ENCODE measurements at places on chromosomes 2 and 18. TPM values are rescaled to one million over a fixed set of nuclear protein-coding genes. Genes with fewer than 3 reads are reported as not detected.

Gene PROKR1
- total RNA-seq: not detected

Gene LOXHD1
- total RNA-seq: not detected

Gene AQP12A
- total RNA-seq: not detected

Gene OSGEPL1
- total RNA-seq: 10.2 TPM

Gene SLC11A1
- total RNA-seq: under 0.01 TPM

Gene PPP1R1C
- not detected for total RNA-seq

Gene ZNF142
- 7.9 TPM for total RNA-seq

Gene KYNU
- total RNA-seq: not detected

Gene ST8SIA3
- total RNA-seq: not detected

Gene SLC5A7
- total RNA-seq: not detected

Gene SH2D6
- not detected for total RNA-seq

Data from cardiac atrium fibroblast (primary cell).